ENCODE measurements at places on chromosomes 12 and 14. TPM values are rescaled to one million over a fixed set of nuclear protein-coding genes. Genes with fewer than 3 reads are reported as not detected.

Gene PCED1B
- 6.6 TPM for total RNA-seq

Gene MGST1
- 18.5 TPM for total RNA-seq

Gene A2ML1
- 0.27 TPM for total RNA-seq

GRCh38 chr14:83864106-83864505, 1665.8 kb upstream of the FLRT2 start:
- DNase-seq = no peak

DNA sequence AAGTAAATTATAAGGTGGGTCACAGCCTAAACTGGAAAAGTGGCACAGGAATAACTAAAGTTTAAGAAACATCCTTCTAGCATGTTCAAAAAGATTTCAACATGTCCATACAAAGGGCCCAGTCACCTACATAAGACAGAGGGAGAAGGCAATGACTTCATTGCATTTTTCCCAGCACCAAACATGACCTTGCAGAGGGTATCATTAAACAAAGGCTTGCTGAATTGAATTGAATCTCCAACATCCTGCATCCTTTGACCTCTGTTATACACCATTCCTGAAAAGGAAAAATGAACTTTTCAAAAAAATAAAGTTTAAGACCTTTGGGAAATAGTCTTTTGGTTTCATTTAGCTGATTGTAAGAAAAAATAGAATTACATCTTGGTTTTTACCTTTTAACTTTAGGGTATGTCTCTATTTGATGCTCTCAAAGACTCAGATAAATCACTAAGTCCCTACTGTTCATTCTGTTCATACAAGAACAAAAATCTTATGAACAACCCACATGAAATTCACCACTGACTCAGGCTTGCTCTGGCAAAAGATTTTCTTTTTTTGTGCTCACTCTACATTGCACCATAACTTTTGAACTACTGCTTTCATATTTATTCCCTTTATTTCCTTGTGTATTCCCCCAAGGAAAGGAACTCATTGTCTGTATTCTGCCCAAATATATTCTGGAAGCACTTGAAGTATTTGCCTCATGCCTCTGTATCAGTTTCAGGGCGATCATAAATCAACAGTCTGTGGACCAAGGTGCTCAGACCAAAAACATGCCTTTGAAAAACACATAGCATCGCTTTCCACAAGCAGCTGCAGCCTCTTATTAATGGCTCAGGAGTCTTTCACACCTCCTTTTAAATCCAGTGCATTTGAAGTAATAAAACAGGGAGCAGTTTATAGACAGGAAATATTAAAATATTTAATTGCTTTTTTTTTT, 121.7 kb downstream of the DUSP6 start:
- DNase-seq = no peak

GRCh38 chr12:124680863-124681778, 113.7 kb upstream of the NCOR2 start:
- peak; percentile 66 for DNase-seq

Measured in thoracic aorta (tissue), 2 donors.